ENCODE measurements at places on chromosomes 6 and 20. TPM values are rescaled to one million over a fixed set of nuclear protein-coding genes. Genes with fewer than 3 reads are reported as not detected.

Gene NKX2-2
- total RNA-seq, result not detected

Gene FKBP1C
- total RNA-seq, result 0.33 TPM

Gene PXDC1
- total RNA-seq, result 122 TPM

Gene HNF4A
- not detected for total RNA-seq

Gene CDH26
- total RNA-seq, result 1.6 TPM

Gene KCNB1
- 21.8 TPM for total RNA-seq

GRCh38 chr6:154380741-154381140 is 24.1 kb upstream of the IPCEF1 start:
- no peak overlapping the region for H3K4me3 ChIP-seq
- no peaks in the 10 kb centered on the region for H3K36me3 ChIP-seq
- no peak overlapping the region for H3K27ac ChIP-seq
- no peaks in the 10 kb centered on the region for H3K27me3 ChIP-seq
- DNase-seq, result no peak

DNA sequence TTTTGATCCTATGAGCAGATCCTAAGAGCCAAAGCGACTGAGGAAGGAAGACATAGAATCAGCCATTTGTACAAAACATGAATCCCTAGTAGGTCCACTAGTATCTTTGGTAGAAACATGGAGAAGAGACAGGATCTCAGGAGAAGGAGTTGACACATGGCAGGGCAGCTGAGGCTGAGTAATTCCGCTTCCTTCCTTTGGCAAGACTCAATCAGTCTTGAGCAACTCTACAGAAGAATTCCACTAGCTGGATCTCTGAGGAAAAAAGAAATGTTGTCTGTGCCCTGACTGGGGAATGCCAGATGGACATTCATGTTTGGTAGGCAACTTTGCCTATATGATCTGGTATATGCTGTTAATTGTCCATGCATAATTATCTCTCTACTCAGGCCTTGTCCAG is 35.3 kb downstream of the ESR1 start:
- H3K4me3 ChIP-seq, result no peak overlapping the region
- no peak overlapping the region for H3K27ac ChIP-seq
- no peak for DNase-seq
- no peaks in the 10 kb centered on the region for H3K27me3 ChIP-seq
- no peaks in the 10 kb centered on the region for H3K36me3 ChIP-seq

GRCh38 chr20:57350081-57350710 is 859 bp upstream of the RAE1 start:
- H3K27me3 ChIP-seq, result no peaks in the 10 kb centered on the region
- peaks cover 2% of the 10 kb centered on the region for H3K36me3 ChIP-seq
- peak overlapping the region; percentile 44 for H3K4me3 ChIP-seq
- no peak for DNase-seq
- peak overlapping the region; percentile 80 for H3K27ac ChIP-seq
- H3K4me1 ChIP-seq, result no peaks in the 10 kb centered on the region

- H3K27me3 ChIP-seq, result no peaks in the 10 kb centered on the region
- no peak overlapping the region for H3K4me3 ChIP-seq
- H3K36me3 ChIP-seq, result no peaks in the 10 kb centered on the region
- no peak for DNase-seq
- no peaks in the 10 kb centered on the region for H3K4me1 ChIP-seq
These were observed 21.4 kb downstream of the NCR2 start for GRCh38 chr6:41356825-41357224.

DNA sequence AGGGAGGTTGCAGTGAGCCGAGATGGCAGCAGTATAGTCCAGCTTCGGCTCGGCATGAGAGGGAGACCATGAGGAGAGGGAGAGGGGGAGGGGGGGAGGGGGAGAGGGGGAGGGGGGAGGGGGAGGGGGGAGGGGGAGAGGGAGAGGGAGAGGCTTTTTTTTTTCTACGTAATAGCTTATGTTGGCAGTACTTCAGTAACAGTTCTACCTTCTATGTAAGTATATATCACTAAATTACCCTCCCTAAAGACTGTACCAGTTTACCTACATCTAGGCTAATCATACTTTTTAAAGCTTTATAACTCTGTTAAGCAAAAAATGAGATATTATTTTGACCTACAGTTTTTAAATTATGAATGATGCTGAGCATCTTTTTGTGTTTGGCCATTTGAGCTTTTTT is 13.6 kb downstream of the TM9SF4 start:
- H3K4me3 ChIP-seq, result no peak overlapping the region
- no peaks in the 10 kb centered on the region for H3K4me1 ChIP-seq
- no peak for DNase-seq

- H3K4me3 ChIP-seq, result no peak overlapping the region
- H3K4me1 ChIP-seq, result no peaks in the 10 kb centered on the region
- no peak for DNase-seq
- H3K36me3 ChIP-seq, result no peaks in the 10 kb centered on the region
These were observed 67.3 kb downstream of the KLHL32 start for GRCh38 chr6:96991618-96992342.

DNA sequence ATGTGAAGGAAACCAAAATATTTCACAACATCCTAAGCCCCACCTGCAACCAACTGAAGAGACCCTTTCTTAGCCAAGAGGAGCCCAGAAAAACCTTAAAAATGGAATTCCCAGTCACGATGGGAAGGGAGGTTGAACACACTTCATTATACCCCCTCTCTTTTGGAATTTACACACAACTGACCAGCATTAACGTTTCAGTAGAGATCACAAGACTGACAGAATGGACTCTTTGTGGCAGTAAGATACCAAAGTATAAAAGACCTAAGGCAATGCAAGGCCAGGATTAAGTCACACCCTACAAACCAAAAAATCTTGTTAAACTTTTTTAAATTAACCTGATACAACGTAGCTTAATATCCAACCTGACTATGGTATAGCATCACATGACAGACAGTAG is 190.9 kb downstream of the OTOR start:
- no peak overlapping the region for H3K27ac ChIP-seq
- H3K4me3 ChIP-seq, result no peak overlapping the region
- no peaks in the 10 kb centered on the region for H3K36me3 ChIP-seq
- no peaks in the 10 kb centered on the region for H3K27me3 ChIP-seq

DNA sequence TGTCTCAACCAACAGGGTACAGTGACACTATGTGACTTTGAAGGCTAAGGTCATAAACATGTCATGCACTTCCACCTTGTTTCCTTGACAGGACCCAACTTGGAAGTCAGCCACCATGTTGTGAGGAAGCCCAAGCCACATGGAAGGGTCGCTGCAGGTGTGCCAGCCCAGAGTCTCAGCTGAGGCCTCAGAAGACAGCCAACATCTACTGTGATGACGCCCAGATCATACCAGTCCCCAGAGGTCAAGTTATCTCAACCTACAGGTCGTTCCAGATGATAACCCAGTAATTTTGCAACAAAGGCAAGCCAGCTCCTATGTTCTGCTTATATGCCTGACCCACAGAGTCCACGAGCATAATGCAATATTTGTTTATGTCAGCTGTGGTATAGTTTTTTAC is 376.0 kb upstream of the AGPAT4 start:
- H3K4me3 ChIP-seq, result no peak overlapping the region
- no peak for DNase-seq
- no peak overlapping the region for H3K27ac ChIP-seq
- no peaks in the 10 kb centered on the region for H3K27me3 ChIP-seq
- no peaks in the 10 kb centered on the region for H3K36me3 ChIP-seq
- no peaks in the 10 kb centered on the region for H3K4me1 ChIP-seq

- H3K4me3 ChIP-seq, result no peak overlapping the region
- no peaks in the 10 kb centered on the region for H3K36me3 ChIP-seq
- no peaks in the 10 kb centered on the region for H3K4me1 ChIP-seq
- no peaks in the 10 kb centered on the region for H3K27me3 ChIP-seq
These were observed 99.4 kb upstream of the RAB32 start for GRCh38 chr6:146444189-146444588.

DNA sequence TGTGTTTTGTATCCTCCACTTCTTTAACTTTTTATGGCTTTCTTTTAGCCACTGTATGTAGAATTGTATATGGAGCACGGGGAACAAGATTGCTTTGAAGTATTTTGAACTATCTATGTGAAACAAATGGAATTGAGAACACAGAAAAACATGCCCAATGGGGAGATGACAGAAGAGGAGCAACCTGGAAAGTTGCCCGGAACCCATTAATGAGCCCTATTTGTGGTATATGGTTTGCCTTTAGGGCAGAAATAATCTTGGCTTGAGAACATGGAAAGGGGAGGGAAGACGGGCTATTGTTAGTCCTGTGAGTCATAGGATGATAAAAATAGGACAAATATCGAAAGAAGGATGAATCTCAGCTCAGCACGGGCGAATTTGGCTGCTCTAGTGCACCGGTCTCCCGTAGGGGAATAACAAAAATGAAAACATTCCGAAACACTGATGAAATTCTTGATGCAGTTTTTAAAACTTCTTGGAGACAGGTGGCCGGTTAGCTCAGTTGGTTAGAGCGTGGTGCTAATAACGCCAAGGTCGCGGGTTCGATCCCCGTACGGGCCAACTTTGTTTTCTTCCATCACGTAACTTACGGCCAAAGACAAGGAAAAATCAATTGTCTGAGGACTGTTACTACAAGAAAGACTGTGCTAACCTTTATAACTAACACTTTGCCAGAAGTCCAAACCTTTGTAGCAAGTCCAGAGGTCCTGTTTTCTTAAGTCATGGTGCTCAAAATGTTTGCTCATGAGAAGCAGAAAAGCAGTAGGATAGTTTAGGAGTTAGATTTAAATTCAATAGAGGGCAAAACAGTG is 15.7 kb downstream of the HMGN4 start:
- H3K4me1 ChIP-seq, result no peaks in the 10 kb centered on the region
- peak overlapping the region; percentile 34 for H3K4me3 ChIP-seq
- H3K27me3 ChIP-seq, result no peaks in the 10 kb centered on the region
- no peaks in the 10 kb centered on the region for H3K36me3 ChIP-seq
- no peak for DNase-seq
- H3K27ac ChIP-seq, result peak overlapping the region; percentile 81

GRCh38 chr20:8127553-8128255 is 4.4 kb upstream of the PLCB1 start:
- H3K4me1 ChIP-seq, result no peaks in the 10 kb centered on the region
- H3K27me3 ChIP-seq, result no peaks in the 10 kb centered on the region
- no peak for DNase-seq
- H3K4me3 ChIP-seq, result no peak overlapping the region

- DNase-seq, result no peak
- no peaks in the 10 kb centered on the region for H3K36me3 ChIP-seq
- no peak overlapping the region for H3K4me3 ChIP-seq
- H3K27ac ChIP-seq, result no peak overlapping the region
- no peaks in the 10 kb centered on the region for H3K4me1 ChIP-seq
- H3K27me3 ChIP-seq, result no peaks in the 10 kb centered on the region
These were observed 152.4 kb downstream of the THBS2 start for GRCh38 chr6:169101036-169101805.
